ENCODE measurements at places on chromosomes 2 and 18.

DNA sequence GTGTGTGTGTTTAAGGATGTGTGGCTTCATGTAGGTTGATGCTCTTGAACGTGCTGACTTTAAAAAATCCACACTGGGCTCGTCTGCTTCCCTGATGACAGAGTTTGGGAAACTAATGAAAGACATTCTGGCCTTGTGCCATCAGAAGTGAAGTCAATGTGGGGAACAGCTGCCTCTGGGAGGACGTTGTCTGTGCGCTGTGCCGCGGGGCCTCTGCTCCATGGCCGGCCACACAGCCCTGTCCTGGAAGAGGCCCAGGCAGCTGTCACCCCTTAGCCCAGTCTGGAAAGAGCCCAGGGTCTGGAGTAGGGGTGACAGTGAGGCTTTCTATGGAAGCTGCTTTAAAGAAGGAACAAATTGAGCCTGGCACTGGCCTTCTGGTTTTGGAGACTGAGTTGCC, 155.8 kb downstream of the SH3RF3 start:
- no peak for DNase-seq

DNA sequence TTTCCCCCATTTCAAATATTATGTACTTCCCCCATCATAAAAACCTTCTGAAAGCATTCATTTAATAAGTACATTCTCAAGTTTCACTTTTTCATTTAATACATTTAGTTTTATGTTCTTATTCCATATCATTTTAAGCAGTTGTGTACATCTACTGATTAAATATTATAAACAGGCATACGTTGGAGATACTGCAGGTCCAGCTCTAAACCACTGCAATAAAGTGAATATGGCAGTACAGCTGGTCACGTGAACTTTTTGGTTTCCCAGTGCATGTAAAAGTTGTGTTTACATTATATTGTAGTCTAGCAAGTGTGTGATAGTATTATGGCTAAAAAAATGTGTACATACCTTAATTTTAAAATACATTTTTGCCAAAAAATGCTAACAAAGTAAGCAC, 48.7 kb downstream of the TET3 start:
- DNase-seq: no peak

GRCh38 chr2:132372276-132372675, 44.3 kb upstream of the GPR39 start:
- DNase-seq: no peak

- peak; percentile 21 for DNase-seq
Observed at GRCh38 chr2:42513252-42513918, 19.6 kb upstream of the KCNG3 start.

DNA sequence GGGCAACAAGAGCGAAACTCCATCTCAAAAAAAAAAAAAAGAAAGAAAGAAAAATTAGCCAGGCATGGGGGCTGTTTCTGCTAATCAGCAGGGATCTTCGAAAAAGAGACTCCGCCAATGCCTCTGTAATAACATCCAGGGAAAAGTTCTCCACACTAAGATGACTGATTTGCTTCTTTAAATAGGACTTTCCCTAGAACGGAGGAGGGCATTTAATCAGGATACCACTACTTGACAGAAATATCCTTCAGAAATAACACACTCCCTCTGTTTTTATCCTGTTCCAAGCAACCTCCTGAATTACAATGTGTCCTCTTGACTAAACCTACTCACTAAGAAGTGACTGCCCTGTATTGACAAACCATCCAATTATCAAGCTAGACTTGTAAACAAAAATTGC, 21.7 kb downstream of the REV1 start:
- DNase-seq: no peak

DNA sequence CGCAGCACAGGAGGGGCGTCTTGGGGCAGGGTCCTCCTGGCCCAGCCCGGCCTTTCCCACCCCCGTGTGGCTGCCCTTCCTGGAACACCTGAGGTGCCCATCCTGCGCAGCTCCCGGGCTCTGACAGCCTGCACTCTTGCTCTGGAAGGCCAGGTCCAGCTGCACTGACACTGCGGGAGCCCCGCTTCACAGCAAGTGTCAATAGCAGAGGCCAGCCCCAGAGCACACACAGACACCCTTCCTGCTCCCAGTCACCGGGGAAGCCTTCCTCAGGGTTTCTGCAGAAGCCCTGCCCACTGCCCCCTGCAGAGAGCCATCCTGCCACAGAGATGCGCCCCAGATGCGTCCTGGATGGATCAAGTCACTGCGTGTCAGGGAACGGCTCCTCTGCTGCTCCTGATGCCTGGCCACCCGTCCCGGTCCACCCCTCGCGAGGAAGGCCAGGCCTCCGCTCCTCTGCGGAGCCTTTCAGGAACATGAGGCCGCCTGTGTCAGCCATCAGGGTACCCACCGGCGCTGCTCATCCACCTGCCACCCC, 519.2 kb upstream of the MYT1L start:
- DNase-seq: no peak

DNA sequence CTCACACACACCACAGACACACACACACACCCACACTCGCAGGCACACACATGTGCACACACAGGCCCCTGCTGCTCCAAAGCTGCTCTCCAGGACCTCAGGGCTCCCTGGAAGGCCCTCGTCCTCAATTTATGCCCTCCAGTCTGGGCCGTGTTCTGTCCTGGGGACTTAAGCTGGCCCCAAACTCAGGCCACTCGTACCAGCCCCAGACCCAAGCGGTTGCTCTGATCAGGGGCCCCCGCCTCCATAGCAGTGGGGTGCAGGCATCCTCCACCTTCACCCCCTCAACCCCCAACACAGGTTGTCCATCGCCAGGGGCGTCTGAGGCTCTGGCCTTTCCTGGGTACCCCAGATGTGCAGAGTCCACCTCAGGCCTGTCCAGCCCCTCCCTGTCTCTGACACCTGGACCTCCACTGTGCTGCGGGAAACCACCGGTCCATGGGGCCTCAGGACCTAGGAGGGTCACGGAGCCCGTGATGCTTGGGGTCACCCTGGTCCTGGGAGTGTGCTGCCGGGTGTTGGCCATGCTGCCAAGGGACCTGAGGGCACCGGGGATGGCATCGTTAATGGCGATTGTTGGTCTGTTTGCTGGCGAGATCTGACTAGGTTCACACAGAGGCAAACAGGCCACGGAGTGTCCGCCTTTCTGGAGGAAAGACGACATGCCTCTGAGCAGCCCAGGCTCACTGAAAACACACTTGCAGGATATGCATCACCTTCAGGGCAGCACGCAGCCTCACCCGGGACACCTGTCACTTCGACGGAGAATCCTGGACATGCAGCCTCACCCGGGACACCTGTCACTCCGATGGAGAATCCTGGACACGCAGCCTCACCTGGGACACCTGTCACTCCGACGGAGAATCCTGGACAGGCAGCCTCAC, 155.6 kb downstream of the NDUFA10 start:
- DNase-seq: no peak

DNA sequence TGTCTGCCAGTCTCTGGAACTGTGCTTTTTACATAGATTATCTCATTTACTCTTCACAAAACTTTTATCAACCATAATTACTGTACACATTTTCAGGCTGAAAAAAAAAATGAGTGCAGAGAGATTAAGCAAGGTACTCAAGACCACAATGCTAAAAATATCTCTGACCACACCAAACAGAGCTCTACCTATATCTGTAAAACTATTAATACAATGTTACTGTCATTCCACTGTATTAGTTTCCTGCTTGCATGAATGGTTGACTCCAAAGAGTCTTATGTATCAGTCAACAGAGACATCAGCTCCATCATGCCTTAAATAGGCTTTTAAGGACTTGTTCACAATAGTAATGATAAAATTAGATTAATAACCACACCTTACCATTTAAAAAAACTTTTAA, 134.7 kb upstream of the CCDC150 start:
- DNase-seq: no peak

GRCh38 chr2:46939626-46940359, 24.2 kb upstream of the MCFD2 start:
- no peak for DNase-seq

- no peak for DNase-seq
Observed at GRCh38 chr2:127679680-127680361, 4.5 kb upstream of the LIMS2 start.

DNA sequence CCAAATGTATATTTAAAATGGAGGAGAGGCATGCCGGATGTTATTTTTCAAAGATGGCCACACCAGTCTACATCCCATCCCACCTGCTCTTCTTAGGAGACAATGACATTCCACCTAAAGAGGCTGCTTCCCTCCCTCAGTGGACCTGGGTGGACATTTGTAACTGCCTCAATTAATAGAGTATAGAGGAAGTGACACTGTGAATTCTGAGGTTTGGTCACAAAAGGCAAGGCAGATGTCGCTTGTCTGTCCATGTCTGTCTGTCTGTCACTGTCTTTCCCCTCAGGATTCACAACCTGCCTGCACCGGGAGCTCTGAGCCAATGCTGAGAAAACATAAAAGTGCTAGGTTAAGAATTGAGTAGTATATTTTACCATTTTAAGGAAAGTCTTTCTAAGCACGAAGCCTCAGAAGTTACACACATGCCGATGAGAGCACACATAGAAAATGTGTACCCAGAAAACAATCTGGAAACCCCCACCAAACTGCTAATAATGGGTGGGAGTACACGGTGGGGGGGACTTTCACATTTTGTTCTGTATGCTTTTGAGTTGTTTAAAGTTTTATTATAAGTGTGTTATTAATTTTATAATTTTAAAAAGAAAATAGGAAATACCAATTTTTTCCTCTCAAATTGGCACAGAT, 21.0 kb downstream of the MIB1 start:
- no peak for DNase-seq

DNA sequence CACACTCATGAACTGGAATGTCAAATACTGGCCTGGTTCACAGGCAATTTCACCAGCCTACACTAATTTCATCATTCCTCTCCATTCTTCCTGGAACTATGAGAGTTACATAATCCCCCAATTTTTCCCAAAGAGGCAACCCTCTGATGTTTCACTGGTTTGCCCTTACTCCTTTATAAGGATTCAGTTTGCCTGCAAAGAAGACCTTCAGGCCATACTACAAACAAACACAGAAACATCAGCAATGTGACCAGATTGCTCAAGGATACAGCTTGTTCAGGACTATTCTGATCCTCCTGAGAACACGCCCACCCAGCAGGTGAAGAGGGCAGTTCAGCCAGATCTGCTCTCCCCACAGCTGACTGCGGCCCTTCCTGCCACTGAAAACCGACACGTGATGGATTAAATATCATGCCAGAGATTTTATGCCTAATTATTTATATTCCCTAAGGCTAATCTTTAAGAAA, 215.5 kb downstream of the ETAA1 start:
- DNase-seq: no peak

- no peak for DNase-seq
Observed at GRCh38 chr2:70111752-70112591, 24.7 kb downstream of the PCBP1 start.

DNA sequence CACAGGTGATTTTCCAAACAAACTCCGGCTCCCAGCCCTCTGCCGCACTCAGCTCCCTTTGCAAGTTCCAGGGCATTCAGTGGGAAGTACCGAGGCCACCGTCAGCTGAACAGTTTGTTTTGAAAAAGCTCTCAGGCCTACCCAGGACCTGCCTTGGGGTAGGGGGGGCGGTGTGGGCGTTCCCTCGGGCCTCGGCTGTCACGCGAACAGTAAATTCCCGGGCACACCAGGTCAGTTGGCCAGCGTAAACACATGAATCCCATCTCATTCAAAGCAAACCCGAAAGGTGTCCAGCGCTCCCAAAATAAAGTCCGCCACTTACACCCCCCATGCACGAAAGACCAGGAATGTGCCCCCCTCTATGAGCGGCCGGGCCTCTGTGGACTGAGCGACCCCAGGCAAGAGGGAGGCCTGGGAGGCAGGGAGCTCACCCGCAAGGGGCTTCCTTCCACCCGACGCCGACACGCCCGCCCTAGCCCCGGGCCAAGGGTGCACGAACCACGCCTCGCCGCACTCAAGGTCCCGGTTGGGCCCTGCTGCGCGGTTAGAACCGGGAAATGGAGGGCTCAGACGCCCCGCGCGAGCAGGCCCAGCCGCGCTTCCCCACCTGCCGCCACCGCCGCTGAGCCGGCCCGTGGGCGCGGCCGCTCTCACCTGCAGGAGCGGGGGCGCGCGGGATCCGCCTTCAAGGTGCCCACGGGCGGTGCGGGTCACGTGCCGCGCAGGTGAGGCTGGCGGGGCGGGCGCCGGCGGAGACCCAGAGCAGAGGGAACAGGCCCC, at the start of gene WDSUB1:
Gene WDSUB1 (minus strand): TSS at position 775 of the 780 bp plus-strand sequence. CDS start 3,634 bp downstream, outside the sequence.
- peak; percentile 65 for DNase-seq

DNA sequence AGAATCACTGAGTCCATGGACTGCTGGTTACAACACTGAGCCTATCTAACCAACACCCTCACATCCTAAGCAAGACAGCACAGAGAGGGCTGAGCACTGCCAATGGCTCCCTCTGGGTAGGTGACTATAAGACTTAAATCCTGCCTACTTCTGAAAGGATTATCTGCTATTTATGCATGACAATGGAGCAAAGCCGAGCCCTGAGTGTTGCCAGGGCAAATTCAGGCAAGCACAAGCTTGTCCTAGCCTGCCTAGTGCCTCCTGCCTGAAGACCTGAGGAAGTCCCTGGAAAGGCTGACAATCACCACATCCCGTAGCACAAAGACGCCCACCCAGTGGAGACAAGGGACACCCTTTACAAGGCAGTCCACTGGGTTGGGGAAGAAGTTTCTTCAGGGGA, 129.7 kb downstream of the OSR1 start:
- no peak for DNase-seq

- DNase-seq: peak; percentile 80
Observed at GRCh38 chr2:219001577-219002394, 8.6 kb upstream of the CRYBA2 start.

DNA sequence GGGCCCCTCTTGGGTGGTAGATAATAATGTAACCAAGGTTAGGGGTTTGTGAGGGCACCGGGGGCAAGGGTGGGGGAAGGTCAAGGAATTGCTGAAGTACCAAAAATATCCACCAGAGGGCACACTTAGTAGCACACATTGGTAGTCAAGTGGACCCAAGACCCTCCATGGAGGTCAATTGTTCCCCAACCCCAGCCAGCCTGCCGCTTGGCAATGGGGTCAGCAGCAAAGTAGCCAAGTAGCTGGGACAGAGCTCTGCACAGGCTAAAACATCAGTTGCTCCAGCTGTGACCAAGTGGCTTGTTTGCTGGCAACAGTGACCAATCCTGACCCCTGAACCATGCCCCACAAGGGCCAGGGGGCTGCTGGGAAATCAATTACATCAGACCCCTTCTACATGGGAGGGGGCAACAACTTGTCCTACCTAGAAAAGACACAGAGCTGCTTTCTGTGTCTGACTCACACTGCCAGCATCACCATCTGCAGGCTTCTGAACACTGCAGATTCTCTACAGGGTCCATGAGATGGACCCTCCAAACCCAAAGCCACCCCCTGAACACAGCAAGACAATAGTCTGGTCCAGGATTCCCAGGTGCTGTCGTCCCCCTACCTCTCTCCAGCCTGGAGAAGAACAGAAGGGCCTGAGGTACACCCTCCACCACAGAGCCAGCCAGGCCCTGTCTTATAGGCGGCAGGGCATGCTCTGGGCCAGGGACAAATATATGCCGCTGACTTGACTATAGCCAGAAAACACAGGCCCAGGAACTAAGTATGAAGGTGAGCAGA, 76.0 kb downstream of the EMX1 start:
- peak; percentile 50 for DNase-seq

DNA sequence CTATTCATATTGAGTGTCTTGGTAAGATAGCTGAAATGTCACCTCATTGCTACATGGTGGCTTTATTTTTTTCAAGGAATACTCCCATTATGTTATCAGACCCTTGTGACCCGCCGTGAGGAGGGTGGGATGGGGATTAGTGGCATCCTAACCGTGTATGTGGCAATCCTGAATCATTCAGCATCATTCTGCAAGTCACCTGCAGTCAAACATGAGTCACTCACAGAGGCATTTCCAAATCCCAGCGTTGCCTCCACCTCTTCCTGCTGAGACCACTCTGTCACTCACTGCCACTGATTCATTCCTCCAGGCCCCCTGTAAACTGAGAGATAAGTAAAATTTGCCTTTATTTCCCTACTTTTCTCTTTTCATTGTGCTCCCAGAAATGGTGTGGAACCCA, 307.4 kb upstream of the KLHL29 start:
- no peak for DNase-seq

Data from activated CD4-positive, alpha-beta T cell treated with anti-CD3 and anti-CD28 coated beads for 36 hours (primary cell).